ENCODE measurements at places on chromosomes 11 and 22.

GRCh38 chr11:65777821-65778361 is 2.9 kb downstream of the AP5B1 start:
- DNase-seq, result no peak

GRCh38 chr11:101341578-101341977 is 212.0 kb upstream of the PGR start:
- DNase-seq, result no peak

- no peak for DNase-seq
Observed at GRCh38 chr11:133955945-133956421, 785 bp downstream of the IGSF9B start.

DNA sequence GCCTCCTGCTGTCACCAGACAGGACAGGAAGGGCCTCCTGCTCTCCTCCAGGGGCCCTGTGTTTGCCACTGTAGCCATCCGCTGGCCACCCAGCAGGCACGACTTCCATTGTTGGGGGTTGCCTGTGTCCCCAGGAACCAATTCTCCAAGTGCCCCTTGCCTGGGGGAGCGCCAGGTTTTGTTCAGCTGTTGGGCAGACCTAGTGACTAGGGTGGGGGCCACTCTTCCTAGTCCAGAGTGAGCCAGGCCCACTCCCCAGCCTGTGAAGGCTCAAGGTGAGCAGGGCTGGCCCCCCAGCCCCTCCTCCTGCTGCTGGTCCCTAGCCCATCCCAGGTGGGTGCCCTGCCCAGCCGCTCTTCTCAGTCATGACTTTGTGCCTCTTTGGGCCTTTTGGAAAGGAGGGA is 30.9 kb downstream of the OSBPL5 start:
- no peak for DNase-seq

DNA sequence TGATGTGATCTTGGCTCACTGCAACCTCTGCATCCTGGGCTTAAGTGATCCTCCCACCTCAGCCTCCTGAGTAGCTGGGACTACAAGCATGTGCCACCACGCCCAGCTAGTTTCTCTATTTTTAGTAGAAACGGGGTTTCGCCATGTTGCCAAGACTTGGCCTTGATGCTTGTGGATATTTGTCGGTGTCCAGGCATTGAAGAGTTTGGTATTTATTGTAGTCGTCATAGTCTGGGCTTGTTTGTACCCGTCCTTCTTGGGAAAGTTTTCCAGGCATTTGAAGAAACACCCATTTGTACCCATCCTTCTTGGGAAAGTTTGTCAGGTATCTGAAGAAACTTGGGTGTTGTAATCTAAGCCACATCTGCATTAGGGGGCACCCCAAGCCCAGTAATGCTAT is 28.7 kb downstream of the FCHSD2 start:
- no peak for DNase-seq

GRCh38 chr11:130514316-130514715 is 65.9 kb downstream of the ADAMTS15 start:
- no peak for DNase-seq

- no peak for DNase-seq
Observed at GRCh38 chr11:129997513-129997912, 5.1 kb downstream of the PRDM10 start.

- no peak for DNase-seq
Observed at GRCh38 chr11:86502137-86502642, 127.5 kb downstream of the CCDC81 start.

- no peak for DNase-seq
Observed at GRCh38 chr11:8100605-8101004, 19.6 kb downstream of the TUB start.

GRCh38 chr11:128893578-128894285 is 2.6 kb downstream of the KCNJ5 start:
- DNase-seq, result no peak
